ENCODE measurements at places on chromosomes 11 and 22.

- DNase-seq, result no peak
These were observed 82.1 kb downstream of the CECR2 start for GRCh38 chr22:17451316-17451715.

DNA sequence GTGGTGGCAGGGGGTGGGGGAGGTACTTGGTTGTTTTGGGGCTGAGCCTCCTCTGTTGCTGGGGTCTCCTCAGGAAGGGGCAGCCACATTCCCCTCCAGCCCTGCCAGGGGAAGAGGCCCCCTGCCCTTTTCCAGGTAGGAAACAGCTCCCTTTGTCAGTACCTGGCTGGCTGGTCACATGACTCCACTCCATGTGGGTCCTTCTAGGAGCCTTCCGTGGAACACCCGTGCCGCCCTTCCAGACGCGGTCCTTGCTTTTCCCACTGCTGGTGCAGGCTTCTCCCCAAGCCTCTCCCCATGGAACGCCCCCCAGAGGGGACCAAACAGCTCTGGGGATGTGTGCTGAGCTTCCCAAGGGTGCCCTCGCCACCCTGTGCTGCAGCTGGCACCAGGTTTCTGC lies 19.9 kb downstream of the IFT27 start:
- no peak for DNase-seq

GRCh38 chr11:92322225-92322624 lies 97.6 kb downstream of the FAT3 start:
- no peak for DNase-seq

DNA sequence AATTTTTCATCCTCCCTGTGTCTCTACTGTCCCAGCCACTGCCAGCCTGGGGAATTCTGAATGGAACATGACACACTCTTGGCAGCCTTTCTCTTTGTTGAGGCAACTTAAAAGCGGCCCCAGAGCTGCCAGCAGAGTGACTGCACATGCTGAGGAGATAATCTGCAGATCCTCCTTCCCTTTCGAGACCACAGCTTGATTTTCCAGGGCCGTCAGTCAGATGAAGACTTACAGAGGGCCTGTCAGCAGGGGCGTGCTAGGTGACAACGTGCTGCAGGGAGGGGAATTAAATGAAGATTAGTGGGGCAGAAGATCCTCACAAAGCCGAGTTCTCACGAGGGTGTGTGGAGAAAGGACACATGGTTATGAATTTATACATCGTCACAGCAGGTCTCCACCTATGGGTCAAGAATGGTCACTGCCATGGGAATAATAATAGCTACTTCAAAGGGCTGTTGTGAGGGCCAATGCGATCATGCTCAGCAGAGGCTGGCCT lies 193.5 kb upstream of the PITPNB start:
- DNase-seq, result no peak

GRCh38 chr22:26672060-26672471 lies 14.7 kb downstream of the MIAT start:
- no peak for DNase-seq

DNA sequence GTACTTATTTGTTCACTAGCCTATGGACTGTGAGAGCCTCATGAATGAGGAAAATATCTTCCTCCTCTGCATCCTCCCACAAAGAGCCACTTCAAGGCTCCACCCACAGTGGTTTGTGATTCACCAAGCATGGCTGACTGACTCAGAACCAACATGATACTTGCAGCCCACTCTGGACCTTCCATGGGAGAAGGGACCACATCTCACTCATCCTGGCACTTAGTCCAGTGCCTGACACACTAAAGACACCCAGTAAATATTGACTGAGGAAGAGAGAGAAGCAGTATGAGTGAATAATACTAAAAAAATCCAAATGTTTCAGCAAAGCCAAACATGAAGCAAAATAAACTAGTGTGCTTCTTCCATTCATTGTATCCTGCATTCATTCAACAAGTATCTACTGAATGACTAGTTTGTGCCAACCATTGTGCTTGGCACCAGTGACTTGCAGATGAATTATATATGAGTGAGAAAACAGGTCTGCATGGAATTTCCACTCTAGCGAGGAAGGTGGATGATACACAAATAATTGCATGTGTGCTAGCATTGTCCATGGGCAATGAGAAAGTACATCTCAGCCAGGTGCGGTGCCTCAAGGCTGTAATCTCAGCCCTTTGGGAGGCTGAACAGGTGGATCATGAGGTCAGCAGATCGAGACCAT lies 54.9 kb upstream of the BLID start:
- DNase-seq, result no peak

GRCh38 chr11:119371067-119371601 lies 10.4 kb downstream of the USP2 start:
- DNase-seq, result no peak

DNA sequence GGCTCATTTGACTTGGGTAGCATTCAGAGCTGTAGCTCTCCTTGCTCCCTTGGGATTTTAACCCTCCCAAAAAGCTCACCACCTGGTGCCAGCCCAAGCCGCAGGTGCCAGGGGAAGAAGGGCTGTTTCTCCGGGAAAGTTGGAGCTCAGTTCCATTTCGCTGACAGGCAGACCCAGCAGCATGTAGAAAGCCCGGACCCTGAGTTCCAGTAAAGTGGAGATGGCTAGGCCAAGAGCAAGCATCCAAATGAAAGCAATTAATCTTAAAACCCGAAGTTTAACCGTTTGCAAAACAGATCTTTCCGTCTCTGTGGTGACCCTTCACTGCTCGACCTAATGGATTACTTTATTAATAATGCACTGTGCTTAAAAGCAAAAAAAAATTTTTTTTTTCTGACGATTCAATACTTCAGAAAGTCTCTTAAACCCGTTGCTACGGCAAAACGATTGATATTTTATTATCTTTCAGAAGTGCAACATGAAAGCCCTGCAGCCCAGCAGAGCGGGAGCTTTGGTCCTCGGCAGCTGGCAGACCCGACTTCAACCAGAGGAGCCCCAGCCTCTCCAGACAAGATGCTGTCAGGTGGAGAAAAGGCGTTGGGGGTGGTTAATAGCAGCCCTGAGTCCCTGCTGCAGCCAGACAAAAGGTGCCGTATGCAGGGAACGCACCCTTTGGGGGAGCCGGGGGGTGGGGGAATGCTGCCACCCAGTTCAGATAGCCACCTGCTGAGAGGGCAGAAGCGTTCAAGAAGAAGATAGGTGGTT lies 3.3 kb downstream of the LMO1 start:
- peak; percentile 75 for DNase-seq

DNA sequence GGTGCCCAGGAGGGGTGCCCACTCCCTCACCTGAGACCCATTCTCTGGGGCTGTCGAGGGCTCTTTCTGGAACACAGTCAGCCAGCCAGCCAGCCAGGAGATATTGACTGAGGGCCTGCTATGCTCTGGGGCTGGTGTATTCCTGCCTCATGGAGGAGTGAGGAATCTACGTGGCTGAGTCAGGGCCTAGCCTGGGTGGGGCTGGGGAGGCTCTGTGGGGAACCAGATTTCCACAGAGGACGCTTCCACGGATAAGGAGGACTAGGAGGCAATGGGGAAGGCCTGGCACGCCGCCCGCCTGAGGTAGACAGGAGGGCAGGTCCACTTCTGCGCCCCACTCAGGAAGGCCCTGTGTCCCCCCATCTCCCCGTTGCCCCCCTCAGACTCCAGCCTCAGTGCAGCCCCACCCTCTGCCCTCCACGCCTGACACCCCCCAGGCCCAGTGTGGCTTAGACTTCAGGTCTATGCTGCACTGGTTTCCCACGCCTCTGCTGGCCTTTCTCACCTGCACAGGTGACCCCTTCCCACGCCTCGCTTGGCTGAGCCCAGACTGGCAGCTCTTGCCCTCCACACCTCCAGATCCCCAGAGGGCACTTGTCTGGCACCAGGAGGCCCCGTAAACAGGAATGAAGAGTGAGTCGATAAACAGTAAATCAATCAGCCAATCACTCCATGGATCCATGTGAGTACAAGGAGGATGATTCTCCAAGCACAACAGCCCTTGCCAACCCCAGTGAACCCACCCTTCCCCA lies 37.5 kb downstream of the MACROD1 start:
- DNase-seq, result no peak

GRCh38 chr11:119671051-119671450 lies 57.9 kb downstream of the NECTIN1 start:
- DNase-seq, result no peak

DNA sequence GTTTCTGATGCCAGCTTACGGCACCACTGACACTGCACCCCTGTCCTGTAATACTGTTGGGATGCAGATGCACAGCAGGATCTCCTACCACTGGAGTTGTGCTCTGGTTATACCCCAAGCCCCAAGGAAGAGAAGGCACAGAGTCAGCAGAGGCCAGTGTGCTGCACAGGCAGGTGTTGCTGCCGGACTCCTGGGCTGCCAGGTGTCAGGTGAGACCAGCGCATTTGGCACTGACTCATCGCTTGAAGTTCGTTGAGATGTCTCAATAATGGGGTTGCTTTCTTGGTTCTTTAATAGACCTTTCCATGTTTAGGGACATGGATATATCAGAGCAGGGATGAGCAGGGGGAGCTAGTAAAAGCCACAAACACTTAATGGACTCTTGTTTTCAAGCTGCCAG lies 75.7 kb upstream of the TTC12 start:
- DNase-seq, result no peak

- no peak for DNase-seq
These were observed 10.1 kb downstream of the CASTOR1 start for GRCh38 chr22:30279046-30279788.

- DNase-seq, result no peak
These were observed 2.8 kb downstream of the MYH9 start for GRCh38 chr22:36384766-36385481.

DNA sequence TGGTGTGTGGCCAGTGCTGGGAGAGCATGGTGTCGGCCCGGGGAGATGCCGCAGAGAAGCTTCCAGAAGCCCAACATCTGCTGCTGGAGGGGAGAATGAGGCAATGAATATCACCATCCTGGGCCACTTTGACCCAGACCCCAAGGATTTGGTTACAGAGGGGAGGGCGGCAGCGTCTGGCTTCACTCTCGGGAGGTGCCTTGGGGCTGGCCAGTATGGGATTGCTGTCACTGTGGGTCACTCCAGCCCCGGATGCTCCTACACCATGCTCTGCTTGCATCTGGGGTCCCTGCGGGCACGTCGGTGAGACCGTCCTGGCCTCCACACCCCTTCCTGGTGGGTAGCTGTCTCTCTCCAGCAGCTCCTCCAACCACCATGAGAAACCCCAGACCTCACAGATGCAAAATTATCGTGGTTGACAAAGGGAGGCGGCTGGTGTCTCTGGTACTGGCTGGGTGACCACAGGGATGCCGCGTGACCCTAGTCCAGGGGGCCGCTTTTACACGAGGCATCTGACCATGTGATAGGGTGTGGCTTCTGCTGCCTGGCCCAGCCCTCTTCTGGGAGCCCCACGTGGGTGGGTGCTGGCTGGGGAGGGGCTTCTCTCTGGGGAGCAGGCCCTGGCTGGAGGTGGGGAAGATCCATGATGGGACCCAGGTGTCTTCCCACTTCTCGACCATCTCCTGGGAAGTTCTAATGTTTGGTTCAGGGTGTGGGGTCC lies 5.7 kb downstream of the KCNQ1 start:
- no peak for DNase-seq

DNA sequence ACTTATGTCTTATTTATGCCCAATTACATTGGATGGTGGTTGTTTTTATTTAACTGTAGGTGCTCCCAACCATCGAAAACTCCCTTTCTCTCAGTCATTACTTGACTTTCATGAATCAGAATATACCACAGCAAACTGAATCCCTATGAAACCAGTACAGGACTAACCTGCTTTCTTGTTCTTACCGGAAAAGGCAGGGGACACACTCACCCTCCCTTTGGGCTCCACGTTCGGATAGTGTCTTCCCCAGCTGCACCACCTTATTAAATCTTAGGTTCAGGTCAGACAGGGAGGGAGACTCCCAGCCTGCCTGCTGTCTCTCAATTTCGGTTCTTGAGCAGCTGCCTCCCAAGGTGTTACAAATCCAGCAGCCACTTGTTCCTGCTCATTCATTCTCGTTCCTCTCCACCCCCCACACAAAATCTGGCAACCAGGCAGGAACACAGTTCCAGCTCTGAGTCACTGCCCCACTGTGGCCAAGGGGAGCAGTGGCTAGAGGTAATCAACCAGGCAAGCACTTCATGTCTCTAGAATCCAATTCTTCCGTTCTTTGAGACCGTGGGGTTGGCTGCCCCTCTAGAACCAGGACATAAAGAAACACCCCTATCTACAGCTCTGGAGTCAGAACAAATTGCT lies 133.0 kb downstream of the PLEKHA7 start:
- DNase-seq, result peak; percentile 29

- DNase-seq, result no peak
These were observed 101.4 kb upstream of the ZC3H12C start for GRCh38 chr11:109991835-109992234.

GRCh38 chr22:36194971-36195370 lies 6.6 kb downstream of the APOL4 start:
- DNase-seq, result no peak

DNA sequence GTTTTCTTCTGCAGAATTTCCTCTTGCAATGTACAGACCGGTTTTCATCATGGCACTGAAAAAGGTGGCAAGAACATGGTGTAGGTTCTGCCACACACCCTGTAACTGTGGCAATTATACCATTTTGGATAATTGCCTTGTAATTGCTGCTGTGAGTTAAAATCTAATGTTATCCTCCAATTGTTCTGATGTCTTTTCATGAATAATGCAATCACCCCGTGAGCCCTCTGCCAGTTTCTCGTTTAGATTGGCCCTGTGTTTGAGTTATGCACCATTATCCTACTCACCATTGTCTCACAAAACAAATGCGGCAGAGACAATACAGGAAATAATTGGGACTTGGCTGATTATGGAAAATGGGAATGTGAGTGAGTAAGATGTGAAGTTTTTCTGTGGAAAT lies 61.8 kb upstream of the MTNR1B start:
- no peak for DNase-seq

- DNase-seq, result no peak
These were observed 224.8 kb upstream of the RAG2 start for GRCh38 chr11:36822829-36823228.

DNA sequence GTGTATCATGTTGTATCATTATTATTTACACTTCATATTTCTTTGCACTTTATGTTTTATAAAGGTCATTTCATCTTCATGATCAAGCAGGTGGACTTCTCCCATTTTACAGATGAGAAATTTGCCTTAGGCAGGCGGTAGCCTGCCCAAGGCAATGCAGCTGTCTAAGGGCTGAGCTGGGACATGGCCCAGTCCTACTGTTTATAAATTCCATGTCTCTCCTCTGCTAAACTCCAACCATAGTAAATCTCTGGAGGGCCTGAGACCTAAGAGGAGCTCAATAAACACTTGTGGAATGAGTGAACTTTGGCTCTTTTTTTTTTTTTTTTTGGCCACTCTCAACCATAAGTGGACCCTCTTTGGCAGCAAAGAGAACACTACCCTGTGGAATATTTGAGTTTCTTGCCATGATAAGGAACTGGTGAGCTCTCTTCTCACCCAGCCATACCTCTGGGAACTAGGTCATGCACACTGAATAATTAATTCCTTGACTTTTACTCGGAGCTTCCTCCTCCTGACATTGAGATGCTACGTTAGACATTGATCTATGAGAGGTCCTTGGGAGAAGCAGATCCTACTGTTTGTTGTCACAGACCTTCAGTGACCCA lies 29.9 kb downstream of the MICAL2 start:
- no peak for DNase-seq

DNA sequence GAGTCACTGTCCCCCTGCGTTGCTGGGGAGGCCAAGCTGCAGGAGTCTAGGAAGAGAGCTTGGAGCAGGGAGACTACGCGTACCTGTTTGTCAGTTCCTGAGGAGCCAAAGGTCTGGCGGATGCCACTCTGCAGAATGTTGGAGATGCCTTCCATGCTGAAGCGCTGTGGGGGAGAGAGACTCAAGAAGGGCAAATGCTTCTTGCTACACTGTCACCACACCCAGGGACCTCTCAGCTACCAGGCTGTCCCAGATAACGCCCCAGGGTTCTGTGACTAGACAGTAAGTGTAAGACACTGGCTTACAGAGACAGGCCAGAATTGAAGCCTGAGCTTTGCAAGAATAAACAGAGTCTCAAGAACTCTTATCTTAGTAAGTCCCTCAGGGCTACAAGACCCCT lies 42.0 kb downstream of the FEZ1 start:
- no peak for DNase-seq
